AG10803 (cell line): ENCODE measurements at places on chromosomes 16 and 17.
A peak's percentile ranks its signal among the peaks of the same experiment; 100 is the strongest.

DNA sequence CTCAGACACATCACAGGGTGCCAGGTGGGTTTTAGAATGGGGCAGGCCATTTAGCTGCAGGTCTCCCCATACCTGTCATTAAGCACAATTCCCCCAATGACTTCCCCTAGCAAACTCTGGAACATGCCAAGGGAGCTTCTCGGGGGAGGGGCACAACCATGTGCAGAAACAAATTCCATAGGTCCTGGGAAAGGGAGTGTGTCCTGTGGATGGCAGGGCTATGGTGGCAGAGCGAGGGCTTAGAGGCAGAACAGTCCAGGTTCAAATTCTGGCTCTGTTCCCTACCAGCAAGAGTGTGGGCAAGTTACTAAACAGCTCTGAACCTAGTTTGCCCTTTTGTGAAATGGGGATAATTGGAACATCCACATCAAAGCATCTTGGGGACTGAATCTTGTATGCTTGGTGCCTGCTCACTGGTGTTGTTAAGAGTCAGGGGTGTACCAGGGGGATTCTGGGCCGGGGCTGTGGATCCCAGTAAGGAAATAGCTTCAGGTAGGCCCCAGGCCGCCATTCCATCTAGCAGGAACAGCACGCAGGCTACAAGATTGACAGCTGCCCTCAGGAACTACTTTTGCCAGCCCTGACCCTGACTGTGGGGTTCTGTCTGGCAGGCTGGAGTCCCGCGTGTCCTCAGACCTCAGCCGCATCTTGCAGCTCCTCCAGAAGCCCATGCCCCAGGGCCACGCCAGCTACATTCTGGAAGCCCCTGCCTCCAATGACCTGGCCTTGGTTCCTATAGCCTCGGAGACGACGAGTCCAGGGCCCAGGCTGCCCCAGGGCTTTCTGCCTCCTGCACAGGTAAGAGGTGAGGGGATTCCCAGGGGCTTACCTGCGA is 5.6 kb upstream of the DCAF7 start:
- no peak for DNase-seq

DNA sequence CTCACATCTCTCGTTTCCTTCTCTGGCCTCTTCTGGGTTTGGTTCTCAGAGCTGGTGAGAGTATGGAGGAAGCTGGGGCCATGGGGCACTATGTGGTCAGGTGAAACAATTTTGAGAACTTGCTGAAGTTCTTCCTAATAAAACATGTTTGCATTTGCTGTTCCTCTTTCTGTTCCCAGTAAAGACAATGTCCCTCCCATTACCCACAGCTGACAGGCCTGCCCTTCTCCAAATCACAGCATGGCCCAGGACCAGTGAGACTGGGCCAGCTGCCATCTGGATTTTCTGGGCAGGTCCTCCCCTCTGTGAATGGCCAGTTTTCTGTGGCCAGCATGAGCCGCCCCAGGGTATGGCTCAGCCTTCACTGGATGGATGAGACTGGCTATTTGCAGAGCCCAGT is at the start of gene CD300H:
Gene CD300H, minus strand, starts transcription at position 113 of the 400 bp plus-strand sequence.
- DNase-seq = no peak

- DNase-seq = peak; percentile 31
These were observed 31.2 kb upstream of the BCAR1 start for GRCh38 chr16:75282466-75283281.

- no peak for DNase-seq
These were observed 933 bp upstream of the ATXN7L3 start for GRCh38 chr17:44200478-44201155.

DNA sequence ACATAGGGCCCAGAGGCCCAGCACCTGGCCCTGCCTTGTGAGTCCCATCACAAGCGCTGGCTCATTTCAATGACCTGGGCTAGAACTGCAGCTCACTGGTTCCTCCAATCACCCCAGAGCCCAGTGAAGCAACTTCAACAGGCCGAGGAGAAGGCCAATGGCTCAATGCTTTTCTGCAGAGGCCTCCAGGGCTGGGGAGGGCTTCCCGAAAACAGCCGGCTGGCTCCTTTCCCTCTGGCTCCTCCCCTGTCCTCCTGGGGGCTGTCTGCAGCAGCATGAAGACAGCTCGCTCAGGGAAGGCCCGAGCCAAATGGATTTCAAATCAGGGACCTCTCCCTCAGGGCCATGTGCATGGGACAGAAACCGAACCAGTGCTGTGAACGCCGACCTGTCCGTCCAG is 121.6 kb downstream of the ZNF423 start:
- DNase-seq = no peak

DNA sequence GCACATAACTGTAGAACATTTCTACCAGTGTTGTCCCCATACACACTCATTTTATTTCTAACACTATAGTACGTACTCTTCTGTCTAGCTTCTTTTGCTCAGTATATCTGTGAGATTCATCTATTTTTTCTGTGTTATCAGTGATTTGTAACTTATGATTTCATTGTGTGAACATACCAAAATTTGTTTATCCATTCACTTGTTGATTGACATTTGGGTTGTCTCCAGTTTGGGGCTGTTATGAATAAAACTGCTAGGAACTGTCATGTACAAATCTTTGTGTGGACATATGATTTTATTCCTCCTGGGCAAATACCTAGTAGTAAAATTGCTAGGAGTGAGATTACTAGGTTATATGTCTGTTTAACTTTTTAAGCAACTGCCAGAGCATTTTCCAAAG is 9.6 kb downstream of the CYB5B start:
- no peak for DNase-seq

DNA sequence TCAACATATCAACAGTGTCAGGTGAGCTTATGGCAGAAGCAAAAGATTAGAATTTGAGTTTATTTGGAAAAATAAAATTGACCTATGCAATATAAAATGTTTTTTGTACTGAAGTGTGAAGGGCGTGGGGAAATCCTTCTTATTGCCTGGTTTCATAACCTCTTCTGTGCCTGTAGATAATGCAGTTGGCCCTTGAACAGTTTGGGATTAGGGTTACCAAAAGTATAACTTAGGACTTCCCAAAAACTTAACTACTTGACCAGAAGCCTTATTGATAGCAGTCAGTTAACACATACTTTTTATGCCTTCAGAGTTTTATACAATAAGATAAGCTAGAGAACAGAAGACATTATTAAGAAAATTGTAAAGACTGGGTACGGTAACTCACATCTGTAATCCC is 66.0 kb downstream of the TMC6 start:
- no peak for DNase-seq

DNA sequence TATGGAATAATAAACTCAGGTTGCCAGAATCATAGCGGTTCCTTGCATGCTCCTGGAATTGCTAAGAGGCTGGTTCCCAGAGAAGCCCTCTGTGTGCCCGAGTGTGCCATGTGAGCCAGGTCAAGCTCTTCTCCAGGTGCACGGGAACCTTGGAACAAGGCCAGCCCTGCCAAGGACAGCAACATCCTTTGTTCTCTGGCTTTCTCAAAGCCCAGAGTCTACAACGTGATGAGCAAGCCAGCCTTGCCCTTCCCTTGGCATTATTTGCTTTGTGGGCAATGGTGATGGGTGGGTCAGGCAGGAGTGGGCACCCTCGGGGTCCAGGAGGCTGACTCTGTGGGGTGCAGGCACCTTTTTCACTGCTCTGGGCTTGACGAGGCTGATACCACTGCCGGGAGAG is 14.2 kb upstream of the SEC14L1 start:
- no peak for DNase-seq

- peak; percentile 81 for DNase-seq
These were observed 195.2 kb downstream of the MAP2K6 start for GRCh38 chr17:69609473-69610305.
